ENCODE measurements at places on chromosomes 3 and 15.
A peak's percentile ranks its signal among the peaks of the same experiment; 100 is the strongest.

DNA sequence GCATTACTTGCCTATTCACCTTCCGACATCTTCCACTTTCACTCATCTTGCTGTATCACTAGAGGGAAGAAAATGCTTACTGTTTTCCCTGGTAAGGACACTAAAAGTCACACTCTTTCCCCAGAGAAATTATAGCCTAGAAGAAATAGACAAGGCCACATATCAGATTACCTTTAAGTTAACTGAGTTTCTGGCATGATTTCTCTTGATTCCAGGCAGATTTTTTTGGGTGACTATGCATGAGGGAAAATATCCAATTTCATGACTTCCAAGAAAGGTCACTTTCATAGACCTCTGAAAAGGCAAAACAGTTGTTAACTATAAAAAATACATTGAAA lies 30.3 kb downstream of the TCF12 start:
- DNase-seq = no peak

- DNase-seq = peak; percentile 34
Observed at GRCh38 chr15:76987896-76988860, 6.7 kb upstream of the PSTPIP1 start.

DNA sequence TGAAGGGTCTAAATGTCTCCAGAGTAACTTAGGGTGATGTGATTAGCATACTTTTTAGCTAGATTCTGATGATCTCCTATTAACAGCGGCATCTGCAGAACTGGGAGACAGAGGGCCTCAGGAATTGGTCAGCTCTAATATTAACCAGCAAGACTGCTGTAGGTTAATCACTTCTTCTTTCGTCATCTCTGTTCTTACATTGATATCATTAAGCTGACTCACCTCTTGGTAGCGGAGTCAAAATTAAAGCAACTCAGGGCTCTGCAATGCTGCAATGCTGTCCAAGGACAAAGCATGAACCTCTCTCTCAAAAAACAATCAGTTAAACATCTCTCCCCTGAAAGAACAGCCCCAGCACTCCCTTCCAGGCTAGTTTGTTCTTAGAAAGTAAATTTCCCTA lies 57.5 kb upstream of the TRA2B start:
- no peak for DNase-seq

DNA sequence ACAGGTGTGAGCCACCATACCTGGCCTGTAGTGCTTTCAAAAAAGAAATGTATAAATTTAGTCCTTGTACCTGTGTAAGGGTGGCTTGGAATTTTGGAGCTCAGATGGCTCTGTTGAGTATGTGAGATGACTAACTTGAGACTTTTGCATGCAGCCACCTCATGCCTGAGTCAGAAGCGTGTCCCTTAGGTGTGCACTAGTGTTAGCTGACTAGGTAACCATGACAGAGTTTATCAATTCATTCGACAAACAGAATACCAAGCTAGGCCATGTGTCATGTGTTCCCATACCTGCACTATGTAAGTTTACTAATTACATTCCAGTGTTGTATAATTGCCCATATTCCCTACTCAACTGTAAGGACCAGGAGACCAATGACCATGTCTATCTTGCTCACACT lies 4.0 kb upstream of the ZNF639 start:
- no peak for DNase-seq

DNA sequence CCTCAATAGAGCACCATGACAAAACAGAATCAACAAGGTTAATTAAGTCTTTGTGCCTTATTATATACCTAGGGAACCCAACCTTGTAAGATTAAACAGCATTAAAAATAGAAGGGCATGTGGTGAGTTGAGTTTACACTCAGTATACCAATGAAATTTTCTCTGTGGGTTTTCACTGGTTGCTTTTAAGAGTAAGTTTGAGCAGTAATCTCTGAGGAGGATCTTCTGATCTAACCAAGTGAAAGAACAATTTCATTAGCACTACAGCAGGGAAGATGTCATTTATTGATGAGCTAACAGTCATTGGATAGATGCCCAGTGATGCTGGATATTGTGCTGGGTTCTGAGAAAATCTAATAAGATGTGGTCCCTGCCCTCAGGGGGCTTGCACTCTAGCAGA lies 26.9 kb upstream of the AKAP13 start:
- no peak for DNase-seq

DNA sequence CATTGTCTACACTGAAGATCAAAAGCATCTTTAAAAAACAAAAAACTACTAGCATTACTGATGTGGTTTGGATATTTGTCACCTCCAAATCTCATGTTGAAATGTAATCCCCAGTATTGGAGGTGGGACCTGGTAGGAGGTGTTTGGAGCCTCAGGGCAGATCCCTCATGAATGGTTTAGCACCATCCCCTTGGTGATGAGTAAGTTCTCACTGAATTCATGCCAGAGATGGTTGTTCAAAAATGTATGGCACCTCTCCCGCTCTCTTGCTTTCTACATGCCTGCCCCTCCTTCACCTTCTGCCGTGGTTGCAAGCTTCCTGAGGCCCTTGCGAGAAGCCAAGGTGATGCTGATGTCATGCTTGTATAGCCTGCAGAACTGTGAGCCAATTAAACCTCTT lies 136.6 kb upstream of the FHIT start:
- no peak for DNase-seq

DNA sequence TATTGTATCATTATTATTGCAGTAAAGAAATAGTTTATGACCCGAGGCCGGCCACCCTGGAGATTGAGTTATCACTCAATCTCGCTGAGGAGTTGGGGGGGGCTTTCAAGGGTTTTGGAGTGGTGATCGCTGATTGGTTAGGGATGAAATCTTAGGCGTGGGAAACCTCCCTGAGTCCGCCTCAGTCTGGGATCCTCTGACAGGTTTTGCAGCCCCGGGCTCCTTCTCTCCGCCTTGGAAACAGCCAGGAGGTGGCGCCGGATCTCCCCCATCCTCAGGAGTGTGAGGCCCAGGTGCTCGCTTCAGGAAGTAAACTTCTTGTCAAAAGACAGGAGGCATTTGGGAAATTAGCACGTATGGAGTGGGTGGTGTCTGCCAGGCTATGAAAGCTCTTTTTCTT lies 41.1 kb upstream of the SEC61A1 start:
- DNase-seq = peak; percentile 39

GRCh38 chr3:16513141-16514020 lies at the start of gene RFTN1:
Gene RFTN1 (minus strand): TSS chr3:16513699. CDS start chr3:16493869, 19,830 bp downstream.
- DNase-seq = no peak

- DNase-seq = no peak
Observed at GRCh38 chr3:101521211-101521701, 8.2 kb upstream of the SENP7 start.

DNA sequence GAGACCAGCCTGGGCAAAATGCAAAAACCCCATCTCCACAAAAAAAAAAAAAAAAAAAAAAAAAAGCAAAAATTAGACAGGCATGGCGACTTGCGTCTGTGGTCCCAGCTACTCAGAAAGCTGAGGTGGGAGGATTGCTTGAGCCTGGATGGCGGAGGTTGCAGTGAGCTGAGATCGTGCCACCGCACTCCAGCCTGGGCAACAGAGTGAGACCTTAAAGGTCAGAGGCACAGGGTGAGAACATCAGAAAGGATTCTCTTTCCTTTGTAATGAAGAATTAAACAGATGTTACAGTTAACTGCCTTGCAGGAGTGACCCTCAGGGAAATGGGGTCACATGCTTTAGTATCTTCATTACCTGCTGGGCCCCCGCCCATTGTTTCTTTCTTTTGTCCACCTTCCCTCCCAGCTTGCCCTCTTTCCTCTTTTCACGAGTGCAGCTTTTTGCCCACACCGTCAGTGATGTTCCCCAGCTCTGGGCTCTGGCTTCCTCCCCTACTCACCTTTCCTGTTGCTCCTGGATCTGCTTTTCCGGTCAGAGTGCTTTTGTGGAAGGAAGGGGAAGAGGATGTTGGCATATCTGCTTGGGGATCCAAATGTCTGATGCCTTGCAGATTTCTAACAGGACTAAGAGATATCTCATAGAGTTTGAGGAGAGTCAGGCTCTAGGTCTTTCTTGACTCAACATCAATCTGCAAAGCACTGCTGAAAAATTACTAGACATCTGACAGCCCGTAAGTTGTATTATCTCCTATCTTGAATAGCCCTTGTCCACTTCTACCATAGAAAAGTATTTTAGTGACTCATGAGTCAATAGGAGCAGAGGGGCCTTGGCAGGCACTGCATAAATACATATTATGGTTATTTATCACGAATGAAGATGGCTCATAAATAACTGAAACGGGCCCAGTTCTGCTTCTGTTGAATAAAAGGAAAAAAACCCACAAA lies 35.6 kb upstream of the NDUFB4 start:
- DNase-seq = no peak

DNA sequence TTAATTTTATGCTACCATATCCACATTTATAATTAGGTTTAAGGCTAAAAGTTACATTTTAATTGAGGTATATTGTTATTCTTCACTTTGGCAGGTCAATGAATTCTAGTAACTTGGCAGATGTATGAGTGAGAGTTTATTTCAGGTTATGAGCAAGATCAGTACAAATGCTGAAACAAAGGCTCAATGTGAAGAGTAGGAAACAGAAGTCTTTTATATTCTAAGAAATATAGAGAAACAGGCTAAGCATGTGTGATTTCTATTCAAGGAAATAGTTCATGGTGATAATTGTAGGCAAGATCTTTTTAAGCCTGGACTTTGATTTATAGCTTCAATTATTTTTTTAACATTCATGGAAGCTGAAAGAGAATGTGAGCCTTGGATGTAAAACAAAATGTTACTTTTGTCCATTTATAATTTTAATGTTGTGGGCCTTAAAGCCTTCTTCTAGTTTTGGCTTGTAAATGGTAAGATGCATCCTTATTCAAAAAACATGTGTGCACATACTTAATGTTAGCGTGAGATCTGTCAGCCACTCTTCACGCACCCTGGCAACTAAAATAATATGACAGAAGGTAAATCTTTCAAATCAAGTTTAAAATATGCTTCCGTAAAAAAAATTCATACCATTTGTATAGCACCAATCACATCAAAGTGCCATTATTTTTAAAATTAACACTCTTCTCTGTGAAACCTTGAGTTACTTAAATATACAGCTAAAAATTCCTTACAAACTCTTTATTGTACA lies 22.8 kb upstream of the OSTN start:
- no peak for DNase-seq

- no peak for DNase-seq
Observed at GRCh38 chr3:26636096-26636727, 13.6 kb downstream of the LRRC3B start.

DNA sequence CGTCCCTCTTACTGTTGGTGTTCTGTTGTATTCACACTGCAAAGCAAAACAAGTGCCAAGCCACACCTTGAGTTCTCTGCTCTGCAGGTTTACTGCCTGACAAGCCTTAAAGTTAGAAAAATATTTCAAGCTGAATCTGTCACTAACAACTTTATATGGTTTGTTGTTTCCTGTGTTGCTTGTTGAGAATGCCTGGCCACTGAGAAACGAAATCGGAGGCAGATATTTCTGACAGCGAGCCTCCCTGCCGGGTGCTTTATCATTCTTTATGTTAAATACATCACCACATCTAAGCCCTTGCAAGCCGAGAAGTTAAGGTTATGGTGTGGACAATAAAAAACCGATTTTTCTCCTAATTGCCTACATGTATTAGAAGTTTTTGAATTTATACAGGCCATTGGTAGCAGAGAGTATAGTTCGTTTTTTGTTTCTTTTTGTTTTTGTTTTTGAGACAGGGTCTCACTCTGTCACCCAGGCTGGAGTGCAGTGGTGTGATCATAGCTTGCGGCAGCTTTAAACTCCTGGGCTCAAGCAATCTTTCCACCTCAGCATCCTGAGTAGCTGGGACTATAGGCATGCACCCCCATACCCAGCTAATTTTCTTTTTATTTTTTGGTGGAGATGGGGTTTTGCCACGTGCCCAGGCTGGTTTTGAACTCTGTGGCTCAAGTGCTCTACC lies 188.4 kb upstream of the ICE2 start:
- no peak for DNase-seq

DNA sequence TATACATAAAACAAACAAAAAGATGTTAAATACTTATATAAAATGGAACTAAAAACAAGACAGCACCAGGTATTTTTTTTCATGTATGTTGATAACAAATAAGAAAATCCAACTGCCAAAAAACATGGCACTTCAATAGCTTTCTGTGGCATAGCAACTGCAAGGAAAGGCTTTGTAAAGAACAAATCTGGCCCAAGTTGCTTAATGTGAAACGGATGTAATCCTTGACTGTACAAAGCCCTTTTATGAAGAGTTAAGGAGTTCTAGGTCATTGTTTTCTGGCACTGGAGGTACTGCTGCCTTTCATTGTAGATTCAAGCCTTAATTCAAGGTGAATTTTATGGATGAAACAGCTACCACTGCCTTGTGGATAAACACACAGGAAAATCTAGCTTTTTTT lies 68.8 kb upstream of the SLC12A8 start:
- no peak for DNase-seq

DNA sequence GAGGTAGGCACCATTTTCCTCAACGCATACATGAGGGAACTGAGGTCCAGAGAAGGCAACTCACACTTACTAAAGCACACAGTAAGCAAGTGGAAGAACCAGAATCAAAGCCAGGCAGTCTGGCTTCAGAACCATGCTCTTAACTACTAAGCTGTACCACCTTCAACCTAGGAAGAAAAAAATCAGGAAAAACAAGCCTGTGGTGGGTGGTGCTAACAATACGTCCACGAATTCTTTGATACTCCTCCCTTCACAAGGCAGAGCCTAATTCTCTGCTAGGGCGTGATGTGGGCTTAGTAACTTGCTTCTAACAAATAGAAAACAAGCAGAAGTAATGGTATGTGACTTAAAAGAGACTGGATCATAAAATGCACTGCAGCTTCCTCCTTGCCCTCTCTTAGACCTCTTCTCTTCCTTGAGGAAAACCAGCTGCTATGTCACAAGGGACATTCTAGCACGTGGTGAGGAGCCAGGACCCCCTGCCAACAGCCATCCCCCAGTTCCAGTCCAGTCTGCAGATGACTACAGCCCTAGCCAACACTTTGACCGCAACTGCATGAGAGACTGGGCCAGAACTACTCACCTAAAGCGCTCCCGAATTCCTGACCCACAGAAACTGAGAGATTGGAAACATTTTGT lies 36.9 kb downstream of the HACD2 start:
- DNase-seq = no peak

GRCh38 chr15:87496109-87496508 lies 760.4 kb downstream of the NTRK3 start:
- no peak for DNase-seq

GRCh38 chr15:94230431-94230882 lies 904 bp upstream of the MCTP2 start:
- DNase-seq = no peak

GRCh38 chr15:36356978-36357601 lies 222.3 kb upstream of the CDIN1 start:
- DNase-seq = peak; percentile 73

DNA sequence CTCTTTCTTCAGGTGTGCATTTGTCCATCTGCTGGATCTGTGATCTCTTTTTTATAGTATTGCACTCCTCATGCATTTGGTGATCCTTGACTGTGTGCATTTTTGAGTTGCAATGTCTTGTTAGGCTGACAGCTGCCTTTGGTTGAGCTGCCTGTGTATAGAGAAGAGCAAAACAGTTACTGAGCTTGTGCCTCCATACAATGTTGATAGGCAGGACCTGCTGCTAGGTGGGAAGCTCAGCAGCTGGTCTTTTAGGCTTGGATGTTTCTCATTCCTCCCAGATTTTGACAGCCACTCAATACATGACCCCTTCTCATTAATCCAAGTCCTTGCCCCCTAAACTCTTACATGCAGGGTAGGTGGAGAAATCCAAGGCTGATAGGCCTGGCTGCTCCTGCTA lies 74.8 kb upstream of the PIAS1 start:
- DNase-seq = no peak

GRCh38 chr15:89820666-89821611 lies 6.3 kb upstream of the ANPEP start:
- no peak for DNase-seq
